ENCODE measurements at places on chromosomes 3 and 15.

- DNase-seq, result no peak
These were observed 25.0 kb downstream of the SIDT1 start for GRCh38 chr3:113557374-113557773.

DNA sequence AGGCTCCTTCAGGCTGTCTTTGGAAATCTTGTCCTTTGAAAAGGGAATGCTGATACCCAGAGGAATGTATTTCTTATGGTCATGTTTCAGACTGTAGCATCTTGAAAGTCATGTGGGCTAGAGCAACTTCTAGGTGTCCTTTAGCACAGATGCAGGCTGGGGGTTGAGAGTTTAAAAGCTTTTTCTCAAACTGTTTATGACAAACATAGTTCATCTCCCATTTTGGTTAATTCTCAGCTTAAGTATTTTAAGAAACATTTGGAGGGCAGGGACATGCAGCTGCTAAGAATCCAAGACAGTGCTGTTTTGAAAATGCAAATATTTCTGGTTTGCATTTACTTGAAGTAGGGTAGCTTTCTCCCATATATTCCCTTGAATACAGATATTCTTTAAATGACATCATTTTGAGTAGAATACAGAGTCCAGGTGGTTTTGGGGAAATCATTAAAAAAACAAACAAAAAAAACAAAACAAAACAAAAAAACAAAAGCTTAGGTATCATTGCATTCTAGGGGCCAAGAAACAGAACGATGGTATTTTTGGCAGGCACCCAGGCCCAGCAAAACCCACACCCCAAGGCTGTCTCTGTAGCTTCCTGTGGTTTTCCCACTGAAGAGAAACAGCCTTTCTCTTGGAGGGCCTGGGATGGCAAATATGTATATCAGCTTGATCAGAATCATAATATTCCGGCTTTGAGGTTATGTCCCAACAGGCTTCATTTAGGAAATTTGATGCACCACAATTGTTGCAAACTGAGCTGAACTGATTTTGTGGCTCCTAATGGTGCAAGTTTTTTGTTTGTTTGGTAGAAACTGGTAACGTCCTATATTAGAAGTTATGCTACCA, 120.0 kb downstream of the ATG7 start:
- DNase-seq, result no peak

GRCh38 chr3:88032245-88032644, 26.6 kb downstream of the CGGBP1 start:
- no peak for DNase-seq

GRCh38 chr3:59563966-59564365, 514.1 kb upstream of the CFAP20DC start:
- no peak for DNase-seq

DNA sequence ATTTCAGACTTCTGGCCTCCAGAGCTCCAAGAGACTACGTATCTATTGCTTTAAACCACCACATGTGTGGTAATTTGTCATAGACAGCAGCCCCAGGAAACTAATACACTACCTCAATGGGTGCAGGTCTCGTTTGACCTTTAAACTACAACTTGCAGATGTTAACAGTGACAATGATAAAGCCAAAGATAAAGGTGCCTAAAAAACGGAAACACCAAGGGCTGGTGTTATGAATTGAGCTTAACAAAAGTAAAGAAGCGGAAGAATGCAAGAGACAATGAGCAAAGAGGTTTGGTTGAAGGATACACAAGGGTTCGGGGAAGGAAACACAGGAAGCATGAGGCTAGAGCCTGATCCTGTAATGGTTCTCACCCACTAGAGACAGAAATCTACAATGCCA, 50.8 kb downstream of the RFTN1 start:
- no peak for DNase-seq

DNA sequence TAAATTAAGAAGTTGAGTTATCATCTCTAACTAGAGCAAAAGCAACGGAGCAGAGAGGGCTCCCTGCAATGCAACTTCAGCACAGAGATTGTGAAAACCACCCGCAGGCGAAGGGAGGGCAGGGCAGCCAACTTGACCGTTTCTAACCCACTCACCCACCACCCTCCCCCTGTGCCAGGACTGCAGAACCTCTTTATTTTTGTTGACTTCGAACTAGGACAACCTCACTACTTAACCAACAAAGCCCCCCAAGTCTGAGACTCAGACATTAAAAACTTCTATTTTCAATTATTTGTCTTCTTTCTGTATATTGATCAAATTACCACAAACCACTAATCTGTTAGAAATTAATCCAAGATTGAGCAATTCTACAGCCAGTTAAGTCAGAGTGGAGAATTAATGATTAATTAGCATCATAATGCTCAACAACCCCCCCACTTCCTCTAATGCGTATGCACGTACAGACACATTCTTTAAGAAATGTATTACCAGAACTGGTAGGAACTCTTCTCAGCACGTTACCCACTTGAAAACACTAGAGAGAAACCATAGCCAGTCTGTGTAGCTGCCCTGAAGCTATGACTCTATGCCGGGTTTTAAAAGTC, 2.0 kb downstream of the MGLL start:
- DNase-seq, result no peak

DNA sequence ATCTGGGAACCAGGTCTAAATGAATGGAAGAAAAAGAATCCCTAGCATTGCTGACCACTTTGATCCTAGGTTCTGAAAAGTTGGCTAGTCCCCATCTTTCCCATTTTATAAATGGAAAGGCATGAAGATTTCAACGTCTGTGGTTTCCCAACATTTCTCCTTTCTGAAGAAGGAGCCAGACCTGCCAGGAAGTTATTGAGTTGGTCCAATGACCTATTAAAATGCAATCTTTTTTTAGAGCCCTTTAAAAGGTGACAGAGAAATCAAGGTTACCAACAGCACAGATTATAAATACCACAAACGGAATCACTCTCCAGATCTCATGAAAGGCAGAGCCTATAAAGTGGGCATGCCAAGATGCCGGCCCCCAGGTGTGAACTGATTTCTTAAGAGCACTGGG, 505.6 kb upstream of the THBS1 start:
- DNase-seq, result no peak

- DNase-seq, result peak; percentile 5
These were observed 35.1 kb upstream of the ZDHHC23 start for GRCh38 chr3:113912552-113913236.

DNA sequence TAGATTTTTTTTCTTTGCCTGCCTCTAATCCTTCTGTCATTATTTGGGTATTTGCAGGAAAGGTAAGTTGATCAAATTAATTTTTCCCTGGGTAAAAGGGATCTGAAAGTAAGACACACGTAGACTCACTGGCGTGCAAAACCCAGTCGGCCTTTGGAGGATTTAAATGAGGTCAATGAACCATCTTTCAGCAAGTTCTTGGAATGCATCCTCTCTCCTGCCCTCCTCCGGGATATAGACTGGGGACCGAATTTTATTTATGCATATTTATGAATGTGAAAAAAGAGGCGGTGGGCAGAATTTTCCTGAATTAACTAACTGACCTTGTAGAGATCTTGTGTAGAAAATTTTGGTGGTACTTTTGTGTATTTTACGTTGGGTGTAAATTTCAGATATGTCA, 2.2 kb downstream of the CADM2 start:
- no peak for DNase-seq

- no peak for DNase-seq
These were observed 192.0 kb downstream of the ATP10A start for GRCh38 chr15:25671132-25671531.

GRCh38 chr15:47484059-47484458, 233.2 kb upstream of the SEMA6D start:
- no peak for DNase-seq

- no peak for DNase-seq
These were observed 74.8 kb downstream of the RPL39L start for GRCh38 chr3:187064210-187065115.

DNA sequence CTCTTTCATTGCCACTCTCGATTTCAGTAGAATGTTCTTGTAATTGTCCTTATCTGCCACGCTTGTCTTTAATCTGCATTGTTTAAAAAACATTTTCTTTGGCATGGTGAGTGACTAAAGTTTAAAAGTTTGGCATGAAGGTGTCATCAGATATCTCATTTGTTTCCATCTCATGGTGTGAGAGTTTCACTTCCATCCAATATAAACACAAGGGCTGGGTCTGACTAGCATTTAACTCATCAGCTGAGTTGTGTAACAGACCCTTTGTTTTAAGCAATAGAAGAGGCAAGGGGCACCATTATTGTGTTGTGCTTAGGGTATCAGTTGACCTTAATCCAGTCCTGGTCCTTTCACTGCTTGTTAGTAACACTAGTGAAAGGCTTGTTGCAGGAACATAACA, 49.9 kb upstream of the IL12A start:
- DNase-seq, result no peak

GRCh38 chr3:42503957-42504333, 1.5 kb downstream of the VIPR1 start:
- DNase-seq, result no peak

- no peak for DNase-seq
These were observed 121.8 kb downstream of the ZNF609 start for GRCh38 chr15:64582202-64582601.

DNA sequence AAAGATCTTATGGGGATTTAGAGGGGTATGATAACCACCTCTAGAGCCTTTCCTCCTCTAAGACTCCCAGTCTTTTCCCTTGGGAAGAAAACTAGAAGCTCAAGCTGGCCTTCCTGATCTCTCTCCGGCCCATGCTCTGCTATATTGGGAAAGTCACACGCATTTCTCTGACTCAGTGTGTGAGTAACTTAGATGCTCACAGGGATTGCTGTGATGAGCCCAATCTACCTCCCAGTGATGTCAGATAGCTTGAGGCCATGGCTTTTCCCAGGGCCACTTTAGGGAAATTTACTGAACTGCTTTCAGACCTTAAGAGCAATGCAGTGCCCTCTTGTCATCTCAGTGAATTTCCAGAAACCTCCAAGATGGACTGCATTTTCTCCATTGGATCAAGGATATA, 8.6 kb upstream of the ST8SIA2 start:
- DNase-seq, result no peak

DNA sequence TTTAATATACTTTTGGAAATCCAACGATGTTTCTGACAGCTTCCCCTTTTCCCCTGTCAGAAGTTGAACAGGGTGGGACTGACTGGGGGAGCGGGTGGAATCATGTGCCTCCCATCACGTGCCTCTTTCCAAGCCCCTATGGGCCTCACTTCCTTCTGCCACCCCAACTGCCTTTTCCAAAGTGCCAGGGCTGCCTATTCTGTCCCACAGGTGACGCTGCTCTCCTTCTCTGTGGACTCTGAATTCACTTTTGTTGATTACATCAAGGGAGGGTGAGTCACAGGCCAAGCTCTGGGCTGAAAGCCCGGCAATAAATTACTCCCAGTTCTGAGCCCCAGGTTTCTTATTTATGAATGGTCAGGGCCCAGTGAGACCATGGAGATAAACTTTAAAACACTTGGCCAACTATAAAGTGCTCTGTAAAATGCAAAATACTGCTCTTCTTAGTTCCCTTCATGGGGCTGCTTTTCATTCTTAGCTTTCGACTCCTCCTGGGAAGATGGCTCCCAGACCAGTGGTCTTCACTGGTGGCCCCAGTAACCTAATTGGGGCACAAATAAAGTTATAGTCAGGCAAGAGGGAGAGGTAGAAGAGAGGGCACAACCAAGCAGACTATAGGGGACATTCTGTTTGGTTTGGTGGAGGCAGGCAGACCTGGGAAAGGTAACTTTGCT, 12.3 kb downstream of the CPNE9 start:
- no peak for DNase-seq

- DNase-seq, result no peak
These were observed 265.3 kb downstream of the ERC2 start for GRCh38 chr3:56202997-56203396.

DNA sequence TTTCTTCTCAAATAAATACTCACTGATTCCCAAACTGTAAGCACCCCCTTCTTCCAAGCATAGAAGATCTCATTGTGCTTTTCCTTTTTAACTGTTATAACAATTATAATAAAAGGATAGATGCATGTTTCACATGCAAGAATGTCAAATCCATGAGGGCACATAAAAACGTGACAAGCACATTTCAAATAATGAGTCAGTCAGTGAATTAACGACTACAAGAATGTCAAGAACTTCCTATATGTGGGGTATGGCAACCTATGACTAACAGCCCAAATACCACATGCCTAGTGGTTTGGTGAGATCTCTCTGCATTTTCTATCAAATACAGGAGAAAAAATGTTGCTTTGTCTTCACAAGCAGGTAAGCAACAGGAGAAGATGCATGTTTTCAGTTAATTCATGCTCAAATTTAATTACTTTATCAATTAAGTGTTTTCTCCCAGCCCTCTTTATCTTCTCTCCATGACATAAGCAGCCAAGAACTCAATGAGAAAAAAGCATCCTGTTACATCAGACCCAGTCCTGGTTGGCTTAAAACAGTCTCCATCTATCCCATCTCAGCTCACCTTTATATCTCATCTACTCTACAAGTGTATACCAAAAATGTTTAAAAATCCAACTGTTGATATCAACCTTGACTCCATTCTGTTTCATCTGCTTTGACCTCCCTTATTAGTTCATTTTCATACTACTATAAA, 181.5 kb upstream of the LMCD1 start:
- DNase-seq, result no peak

DNA sequence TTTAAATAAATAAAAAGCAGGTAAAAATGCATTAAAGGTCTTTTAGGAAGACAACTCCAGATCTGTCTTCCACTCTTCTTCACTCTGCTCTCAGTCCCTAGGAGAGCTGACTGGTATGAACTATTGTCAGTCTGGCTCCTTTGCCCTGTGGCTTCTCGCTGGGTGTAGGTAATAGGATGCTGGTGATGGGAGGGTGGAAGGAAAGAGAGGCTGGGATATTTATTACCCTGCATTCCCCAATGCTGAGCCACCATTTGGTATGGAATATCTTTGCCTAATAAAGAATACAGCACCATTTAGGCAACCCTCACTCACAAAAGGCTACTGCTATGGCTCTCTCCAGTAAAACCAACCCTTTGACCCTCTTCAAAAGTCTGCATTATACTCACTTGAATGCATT, 326.9 kb downstream of the CNTN3 start:
- DNase-seq, result no peak

DNA sequence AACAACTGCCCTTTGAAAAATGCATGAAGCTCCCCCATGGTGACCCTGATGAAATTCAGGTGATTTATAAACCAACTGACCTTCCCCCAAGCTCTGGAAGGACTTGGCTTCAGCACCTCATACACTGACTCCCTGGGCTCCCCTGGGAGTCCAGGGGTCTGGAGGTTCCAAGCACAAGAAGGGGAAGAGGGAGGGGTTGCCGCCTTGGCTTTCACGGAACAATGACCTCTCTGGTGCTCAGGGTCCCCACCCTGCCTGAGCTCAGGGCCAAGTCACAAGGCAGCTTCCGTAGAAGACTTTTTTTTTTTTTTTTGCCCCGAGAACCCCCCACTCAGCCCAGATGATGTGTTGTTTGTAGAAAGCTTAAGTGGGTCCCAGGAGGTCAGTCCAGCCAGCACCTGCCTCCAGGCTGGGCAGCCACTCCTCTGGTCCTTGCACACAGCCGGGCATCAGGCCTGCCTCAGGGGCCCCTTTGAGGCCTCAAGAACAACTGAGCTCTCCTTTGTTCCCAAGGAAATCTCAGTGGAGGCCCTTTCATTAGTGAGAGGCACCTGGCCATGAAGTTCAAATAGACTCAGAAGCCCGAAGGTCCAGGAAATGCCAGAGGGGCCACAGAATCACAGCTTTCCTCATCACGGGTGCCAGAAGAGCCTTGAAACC, 14.0 kb upstream of the ALAS1 start:
- DNase-seq, result no peak

GRCh38 chr3:156184156-156184555, 63.8 kb downstream of the KCNAB1 start:
- DNase-seq, result no peak

- DNase-seq, result peak; percentile 35
These were observed 183.4 kb upstream of the TOPAZ1 start for GRCh38 chr3:44058022-44058867.

- no peak for DNase-seq
These were observed 48.3 kb upstream of the ACP3 start for GRCh38 chr3:132268956-132269355.

Data from activated CD4-positive, alpha-beta T cell treated with anti-CD3 and anti-CD28 coated beads, Interleukin-2, amount 50 U/mL, for 24 hours (primary cell).